ENCODE measurements at places on chromosomes 2 and 18.

DNA sequence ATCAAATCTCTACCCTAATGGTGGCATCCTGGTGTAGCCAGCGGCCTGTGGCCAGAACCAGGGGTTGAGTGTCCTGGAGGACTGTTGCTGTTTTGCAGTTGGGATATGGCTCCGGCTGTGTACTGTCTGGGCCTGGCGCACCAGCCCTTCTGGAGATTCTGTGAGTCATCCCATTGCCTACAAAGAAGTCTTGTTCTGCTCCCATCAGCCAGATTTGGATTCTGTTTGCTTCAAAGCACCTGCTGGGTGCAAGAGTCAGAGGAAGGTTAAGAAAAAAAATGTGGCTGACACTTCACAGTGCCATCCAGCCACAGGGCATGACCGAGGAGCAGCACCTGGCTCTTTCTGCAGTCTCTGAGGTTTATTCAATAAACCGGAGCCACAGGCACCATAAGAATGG is 41.0 kb upstream of the ASAP2 start:
- DNase-seq = no peak

DNA sequence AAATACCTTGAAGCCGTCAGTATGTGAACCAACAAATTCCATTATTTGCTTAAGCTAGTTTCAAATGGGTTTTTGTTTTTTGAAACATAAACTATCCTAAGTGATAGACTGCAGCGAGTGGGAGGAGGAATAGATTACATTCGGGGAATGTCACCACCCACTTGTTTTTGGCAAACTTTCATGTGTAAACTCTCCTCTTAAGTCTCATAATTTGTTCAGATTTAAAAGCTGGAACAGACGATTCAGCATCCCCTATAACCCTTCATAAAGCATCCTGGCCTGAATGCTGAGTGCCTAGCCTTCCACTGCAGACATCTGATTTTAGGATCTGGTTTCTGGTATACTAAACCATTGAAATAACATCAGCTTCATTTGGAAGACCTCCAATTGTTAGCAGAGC is 51.0 kb downstream of the CPO start:
- DNase-seq = no peak

- no peak for DNase-seq
Measured at GRCh38 chr2:238220892-238221521, 17.5 kb upstream of the ILKAP start.

GRCh38 chr2:209367075-209367747 is 56.6 kb upstream of the MAP2 start:
- no peak for DNase-seq

DNA sequence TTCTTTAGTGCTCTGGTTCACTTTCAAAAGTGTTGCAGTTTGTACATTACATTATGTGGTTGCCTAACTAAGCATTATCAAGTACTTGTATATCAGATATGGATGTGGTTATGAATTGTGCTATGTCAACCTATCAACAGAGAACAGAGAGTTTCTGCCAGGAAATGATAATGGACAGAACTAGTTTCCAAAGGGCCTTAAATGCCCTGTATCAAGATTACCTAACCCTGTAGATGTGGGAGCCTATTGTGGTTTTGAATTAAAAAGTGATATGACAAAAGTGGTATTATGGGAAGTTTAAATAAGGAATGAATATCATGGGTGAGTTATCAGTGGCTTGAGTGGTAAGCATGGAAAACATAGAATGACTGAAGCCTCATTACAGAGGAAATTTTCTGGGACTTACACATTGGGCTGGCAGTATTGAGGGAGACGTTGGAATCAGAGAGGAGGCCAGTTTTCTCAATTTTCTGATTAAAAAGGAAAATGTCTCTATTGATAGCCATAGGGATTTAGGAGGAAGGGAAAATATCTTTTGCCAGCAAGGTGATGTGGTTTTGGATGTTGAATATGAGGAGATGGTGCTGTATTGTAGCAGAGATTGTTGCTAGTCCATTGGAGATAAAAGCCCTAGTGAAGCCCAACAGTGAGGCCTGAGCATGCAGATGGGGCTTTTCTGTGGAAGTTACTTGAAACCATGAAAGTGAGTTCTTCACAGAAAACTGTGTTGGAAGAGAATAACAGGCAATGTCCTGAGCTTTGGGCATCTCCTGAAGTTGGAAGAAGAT is 140.7 kb downstream of the TTC27 start:
- no peak for DNase-seq

DNA sequence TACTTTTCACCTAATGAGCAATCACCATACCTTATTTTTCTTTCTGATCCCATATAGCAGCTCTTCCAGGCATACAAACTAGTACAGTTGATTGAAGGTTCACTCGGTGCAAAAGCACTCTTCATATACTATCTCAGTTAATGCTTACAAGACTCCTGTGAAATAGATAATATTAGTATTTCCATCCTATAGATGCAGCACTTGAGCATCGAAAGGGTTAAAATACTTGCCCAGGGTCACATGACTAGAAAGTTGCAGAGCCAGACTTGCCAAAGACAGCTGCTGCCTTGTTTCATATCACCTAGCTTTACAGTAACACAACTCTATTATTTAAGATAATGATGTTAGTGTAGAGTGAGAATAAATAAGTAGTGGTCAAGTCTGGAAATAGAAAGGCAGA is 466.0 kb upstream of the TNP1 start:
- DNase-seq = no peak

DNA sequence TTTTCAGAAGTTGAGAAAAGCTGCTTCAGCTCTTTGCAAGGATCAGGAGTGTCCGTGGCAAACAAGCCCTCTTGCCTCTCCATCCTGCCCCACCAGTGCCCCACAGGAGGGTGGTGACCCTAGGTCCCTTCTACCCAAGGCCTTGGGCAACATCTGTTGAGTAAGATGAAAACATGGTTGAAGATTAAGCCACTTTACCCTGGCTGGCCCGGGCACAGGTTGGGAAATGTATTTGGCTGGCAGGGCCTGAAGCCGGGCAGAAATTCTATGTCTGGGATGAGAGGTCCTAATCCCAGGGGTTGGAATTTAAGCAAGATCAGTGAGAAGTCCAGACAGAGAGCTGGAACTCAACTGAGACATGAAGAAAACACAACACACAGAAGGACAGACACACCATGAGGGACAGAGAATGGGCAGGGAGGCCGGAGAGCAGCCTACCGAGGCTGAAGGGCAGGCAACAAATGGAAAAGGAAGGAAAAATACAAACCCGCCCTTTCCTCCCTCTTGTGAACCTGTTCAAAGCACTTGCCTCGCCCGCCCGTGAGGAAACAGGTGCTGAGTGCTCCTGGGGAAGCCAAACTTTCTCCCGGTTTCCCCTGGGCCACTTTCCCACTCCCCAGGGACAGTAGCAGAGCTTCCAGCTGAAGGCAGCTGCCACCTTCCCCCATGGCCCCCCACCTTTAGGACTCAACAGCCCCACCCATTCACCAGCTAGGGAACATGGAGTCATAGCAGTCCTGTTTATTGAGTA is 86.1 kb downstream of the TNS1 start:
- DNase-seq = no peak

DNA sequence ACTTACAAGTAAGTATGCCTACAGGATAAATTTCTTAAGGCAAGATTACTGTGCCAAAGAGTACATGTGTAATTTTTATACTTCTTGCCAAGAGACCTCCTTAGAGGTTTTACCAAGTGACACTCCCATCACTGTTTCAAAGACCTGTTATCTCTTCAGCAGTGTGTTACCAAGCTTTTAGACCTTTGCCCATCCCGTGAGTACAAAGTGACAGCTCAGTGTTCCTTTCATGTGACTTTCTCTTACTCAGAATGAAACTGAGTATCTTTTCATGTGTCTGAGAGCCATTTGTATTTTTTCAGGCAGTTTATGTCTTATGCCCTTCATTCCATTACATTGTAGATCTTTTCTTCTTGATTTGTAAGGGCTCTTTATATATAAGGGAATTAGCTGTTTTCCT is 287.5 kb upstream of the SALL3 start:
- no peak for DNase-seq

DNA sequence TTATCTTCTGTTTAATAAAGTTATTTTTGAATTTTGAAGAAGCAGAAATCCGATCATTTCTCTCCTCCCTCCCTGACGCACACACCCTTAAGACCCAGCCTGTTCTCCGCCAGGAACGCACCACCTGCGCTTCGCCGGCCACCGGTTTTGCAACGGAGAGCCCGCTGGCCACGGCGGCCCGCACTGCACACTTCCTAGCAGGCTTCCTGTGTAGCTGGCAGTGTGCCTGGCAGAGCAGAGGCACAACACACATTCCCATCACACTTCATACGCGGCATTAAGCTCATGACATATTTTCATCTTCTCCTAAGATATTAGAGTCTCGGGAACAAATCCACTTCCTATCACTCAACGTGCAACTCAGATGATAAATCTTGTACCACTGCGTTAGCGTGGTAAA is 148.0 kb downstream of the HDAC4 start:
- DNase-seq = no peak

DNA sequence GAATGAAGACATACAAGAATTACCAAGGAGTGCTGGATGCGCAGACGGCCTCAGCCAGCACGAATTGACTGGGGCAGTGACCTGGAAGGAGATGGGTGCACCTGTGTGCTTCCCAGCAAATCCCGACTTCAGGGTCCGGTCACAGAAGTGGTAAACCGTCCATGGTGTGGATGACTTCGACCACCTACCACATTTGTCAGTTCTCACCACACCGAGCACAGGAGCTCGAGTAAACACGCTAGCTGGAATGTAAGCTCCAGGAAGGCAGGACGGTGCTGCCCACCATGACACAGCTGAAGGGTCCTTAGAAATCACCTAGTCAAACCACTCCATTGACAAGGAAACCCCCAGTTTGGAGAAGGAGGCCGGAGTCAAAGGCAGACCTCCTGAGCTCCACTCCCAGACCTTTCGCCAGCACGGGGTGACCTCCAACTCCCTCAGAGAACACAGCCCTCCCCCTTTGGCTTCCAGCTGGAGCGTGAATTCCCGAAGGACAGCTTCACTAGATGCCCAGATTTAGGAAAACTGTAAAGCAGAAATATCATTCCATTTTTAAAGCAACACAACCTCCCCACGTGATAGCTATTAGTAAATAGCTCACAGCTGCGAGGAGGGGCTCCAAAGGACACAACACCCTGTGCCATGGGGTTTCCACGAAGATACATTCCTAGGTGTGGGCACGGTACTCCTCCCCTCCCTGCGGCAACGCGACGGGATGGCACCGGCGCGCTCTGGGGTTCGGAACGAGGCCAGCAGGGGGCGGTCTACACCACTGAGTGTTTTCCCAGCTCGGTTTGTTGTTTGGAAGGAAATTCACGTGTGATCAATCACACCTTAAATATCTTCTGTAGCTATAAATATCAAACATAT is 34.1 kb upstream of the GNAL start:
- DNase-seq = peak; percentile 13

- no peak for DNase-seq
Measured at GRCh38 chr18:22165049-22165602, 4.3 kb upstream of the GATA6 start.

DNA sequence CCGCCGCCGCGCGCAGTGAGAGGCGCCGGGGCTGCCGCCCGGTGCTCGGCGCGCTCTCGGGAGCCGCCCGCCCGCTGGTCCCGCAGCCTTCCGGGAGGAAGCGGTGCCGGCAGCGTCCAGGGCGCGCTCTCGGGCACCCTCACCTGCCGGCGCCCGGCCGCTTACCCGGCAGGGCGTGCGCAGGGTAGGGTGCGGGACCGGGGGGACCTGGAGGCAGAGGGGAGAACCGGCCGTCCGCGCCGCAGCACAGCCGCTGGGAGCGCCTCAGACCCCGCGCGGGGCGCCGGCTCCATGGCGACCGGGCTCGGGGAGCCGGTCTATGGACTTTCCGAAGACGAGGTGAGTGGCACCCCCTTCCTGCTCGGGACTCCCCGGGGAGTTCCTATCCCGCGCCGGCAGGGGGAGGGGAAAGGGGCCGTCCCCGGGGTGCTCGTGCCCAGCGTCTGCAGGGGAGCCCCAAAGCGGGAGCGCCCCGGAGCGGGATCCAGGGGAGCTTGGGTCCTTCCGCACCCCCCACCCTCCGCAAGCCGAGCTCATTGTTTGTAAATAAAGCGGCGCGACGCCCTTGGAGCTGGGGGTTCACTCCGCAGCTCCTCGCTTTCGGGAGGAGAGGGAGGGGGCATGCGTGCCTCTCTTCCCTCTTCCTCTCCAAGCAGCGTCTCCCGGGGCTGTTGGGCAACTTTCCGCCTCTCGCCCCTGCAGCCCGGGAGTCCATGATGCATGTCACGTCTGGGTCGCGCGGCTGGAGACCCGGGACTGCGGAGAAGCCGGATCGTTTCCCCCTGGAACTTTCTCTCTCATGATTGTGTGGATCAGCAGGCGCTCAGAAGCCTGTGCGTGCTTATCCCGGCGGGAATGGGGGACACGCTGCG is 580 bp downstream of the NEDD4L start:
- DNase-seq = peak; percentile 16

DNA sequence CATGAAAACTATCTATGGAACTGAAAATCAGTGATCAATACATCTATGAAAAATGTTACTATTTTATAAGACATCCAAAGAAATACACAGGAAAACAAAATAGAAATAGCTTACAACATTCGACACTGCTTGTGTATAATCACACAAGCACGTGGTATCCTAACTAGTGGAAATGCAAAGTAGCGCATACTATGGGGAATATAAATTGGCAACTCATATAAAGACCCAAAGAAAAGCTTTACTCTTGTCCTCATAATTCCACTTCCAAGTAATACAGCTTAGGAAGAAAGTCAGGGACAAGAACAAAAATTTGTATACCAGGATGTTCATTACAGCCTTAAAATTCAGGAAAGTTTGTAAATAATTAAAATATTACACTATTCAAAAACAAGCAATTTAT is 384.6 kb downstream of the NRXN1 start:
- no peak for DNase-seq

DNA sequence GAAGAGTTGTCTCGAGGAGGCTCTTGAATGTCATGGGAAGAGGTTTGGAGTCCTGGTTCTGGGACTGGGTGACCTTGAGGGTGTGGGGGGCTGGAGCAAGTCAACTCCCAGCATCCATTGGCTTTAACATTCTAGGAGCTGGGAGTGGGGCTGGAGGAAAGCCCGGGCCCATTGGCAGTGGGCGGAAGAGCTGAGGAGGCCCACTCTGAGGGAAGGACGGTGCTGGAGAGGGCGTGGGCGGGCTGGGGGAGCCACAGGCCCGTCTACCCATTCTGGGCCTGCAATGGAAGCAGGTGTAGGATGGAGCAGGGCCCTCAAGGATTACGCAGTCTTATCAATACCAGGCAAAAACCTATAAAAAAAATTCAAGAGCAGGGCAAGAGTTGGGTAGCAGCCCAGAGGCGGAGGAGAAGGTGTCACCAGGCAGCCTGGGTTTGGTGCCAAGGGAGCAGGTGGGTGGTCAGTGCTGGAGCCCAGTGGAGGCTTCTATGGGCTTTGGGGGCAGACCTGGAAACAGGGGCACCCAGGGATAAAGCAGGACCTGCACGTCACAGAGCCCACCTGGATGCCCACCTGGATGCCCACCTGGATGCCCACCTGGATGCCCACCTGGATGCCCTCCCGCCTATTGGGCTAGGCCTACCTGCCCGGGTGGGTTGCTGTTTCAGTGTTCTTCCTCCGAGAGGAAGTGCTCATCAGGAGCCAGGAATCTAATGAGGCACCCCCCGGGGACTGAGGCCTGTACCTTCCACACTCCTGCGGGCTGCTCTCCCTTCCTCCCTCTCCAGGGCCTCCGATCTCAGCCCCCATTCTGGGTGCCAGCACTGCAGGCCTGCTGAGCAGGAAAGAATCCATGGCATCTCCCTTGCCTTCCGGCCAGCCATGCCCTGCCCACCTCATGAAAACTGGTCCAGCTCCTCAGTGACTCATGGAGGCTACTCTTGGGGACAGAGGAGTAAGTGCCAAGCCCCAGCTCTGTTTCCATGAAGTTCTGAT is 71.3 kb downstream of the CTIF start:
- no peak for DNase-seq
